ENCODE measurements at places on chromosomes 7 and 10.

- DNase-seq = no peak
Measured at GRCh38 chr10:97333601-97334369, 744 bp downstream of the FRAT2 start.

GRCh38 chr7:94513565-94513860, 3.9 kb downstream of the CASD1 start:
- no peak for DNase-seq

DNA sequence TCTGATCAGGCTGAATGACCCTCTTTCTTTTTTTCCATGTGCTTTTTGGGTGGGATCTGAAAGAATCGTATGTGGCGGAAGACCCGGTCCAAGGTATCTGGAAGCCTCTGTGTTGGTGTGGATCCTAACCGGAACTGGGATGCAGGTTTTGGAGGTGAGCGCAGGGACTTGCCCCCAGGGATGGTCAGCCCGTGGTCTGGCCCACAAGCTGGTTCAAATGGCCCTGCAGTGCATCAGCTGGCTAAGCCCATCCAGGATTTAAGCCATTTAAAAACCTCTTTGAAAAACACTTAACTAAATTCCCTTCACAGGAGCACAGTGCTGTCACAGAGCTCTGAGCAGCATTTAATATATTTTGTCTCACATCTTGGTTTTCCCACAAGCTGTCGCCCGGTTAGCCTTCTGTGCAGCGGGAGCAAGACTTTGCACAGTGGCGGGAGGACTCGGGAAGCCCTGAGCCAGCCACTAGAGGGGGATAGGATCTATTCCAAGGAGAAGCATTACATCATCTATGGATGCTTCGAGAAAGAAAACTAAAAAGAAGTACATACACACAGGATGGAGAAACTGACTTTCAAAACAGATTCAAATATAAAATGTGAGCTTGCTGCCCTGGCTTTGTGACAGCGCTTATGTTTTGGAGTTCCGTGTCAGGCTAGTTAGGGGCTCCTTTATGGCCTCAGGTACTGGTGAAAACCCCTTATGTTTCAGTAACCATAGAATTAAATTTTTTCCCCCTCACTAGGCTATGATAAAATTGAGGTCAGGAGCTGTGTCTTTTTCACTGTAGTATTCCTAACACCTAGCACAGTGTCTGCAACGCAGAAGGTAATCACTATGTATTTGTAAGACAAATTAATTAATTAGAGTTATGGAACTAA, 11.3 kb downstream of the CPA2 start:
- no peak for DNase-seq

- no peak for DNase-seq
Measured at GRCh38 chr10:47152861-47153349, 147.1 kb upstream of the GDF10 start.

DNA sequence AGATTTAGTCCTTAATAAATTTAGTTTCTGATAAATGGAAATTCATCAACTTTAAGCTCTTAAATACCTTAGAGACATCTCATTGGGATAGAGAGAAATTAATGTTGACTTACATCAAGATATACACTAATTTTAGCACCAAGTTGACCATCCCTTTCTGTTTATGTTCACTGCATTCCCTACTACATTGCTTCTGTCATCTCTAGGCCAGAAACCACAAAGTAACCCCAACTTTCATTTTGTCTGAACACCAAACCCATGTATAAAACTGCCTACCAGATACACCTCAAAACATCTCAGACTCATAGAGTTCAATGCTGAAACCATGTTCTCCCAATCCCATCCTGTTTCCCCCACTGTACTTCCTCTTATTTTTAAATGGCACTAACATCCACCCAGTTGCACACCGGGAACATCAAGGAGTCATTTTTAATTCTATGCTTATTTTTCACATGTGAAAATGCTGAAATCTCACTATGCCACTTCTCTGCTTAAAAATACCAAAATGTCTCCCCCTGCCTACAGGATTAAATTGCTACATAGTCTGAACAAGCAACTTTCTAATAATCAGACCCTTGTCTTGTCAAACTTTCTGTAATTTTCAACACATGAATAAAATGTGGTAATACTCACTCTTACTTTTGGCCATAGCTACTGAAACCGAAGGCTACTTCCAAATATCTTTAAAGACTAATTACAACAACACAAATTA, 201.6 kb downstream of the SEMA3D start:
- no peak for DNase-seq

DNA sequence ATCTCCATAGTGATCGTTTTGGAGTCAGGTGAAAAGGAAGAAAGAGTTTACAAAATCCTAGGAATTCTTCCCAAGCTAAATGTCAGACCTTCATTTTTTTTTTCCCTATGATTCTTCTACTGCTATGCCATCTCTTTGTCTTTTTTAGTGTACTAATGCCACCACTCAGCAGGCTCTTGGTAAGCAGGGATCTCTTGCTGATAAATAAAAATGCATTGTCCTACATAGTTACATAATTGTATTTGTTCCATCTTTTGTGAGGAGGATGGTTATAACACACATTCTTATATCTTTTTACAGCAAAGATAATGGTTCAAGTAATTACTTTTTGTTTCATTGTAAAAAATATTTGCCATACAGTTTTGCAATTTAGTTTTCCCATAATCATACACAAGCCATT, 36.8 kb upstream of the AFAP1L2 start:
- no peak for DNase-seq

DNA sequence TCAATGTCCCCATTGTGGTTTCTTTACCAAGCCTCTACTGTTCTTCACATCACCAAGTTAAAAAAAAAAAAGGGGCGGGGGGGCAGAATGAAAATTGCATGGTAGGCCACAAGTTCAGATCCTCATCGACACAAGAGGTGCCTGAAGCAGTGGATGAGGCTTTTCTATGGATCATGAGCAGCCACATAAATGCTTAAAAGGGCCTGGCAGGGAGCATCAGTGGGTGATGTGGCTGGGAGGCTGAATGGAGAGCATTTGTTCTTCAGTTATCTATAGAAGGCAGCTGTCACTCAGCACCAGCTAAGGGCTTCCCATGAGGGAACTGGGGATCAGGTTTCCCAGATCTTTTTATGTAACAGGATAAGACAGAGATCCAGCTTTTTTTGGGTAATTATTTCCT, 117.9 kb downstream of the CFTR start:
- DNase-seq = no peak

GRCh38 chr7:81416659-81417058, 353.2 kb downstream of the HGF start:
- no peak for DNase-seq

- no peak for DNase-seq
Measured at GRCh38 chr7:81770728-81771223, 929 bp upstream of the HGF start.

DNA sequence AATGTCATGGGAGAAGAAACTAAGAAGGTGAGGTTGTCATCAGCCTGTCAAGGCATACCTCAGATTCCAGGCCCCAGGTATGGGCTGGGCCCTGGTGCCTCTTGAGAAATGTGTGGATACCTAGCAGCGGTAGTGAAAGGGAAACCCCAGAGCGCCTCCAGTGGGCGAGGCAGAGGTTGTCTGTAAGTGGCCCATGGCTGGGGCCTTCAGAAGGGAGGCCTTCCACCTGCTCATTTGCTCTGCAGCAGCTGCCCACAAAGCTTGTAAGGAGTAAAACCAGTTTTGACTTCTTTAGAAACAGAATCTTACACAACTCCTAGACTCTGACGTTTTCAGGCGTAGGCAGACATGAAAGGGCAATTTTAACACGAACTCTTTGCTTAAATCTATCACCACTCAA, 509.9 kb downstream of the PARD3 start:
- no peak for DNase-seq

DNA sequence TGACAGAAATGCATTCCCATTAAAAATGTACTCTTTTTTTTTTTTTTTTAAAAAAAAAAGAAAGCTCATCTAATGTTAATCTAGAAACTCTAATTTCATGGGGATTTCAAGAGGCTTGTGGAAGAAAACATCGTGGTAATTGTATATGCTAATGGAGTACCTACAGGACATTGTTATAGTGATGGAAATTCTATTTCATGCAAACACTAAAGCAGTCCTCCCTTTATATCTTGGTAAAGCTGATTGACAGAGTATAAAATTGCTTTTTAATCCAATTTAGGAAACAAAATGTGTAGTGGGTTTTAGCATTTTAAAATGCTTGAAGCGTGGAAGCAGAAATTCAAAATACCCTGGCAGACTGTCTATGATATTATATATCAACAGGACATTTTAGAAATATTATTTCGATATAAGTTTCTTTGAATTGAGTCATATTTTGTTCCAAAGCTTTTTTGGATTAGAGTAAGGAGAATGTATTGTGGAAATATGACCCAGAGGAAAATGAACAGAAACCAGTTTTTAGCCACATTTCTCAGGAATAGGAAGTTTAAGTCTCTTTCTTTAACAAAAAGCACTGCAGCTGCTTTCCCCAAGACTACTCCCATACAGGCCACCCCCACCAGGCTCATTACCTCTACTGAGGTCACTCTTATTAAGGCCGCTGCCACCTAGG, 121.9 kb downstream of the WNT2 start:
- no peak for DNase-seq
